H1 (cell line): ENCODE measurements at places on chromosomes 12 and 14. TPM values are rescaled to one million over a fixed set of nuclear protein-coding genes. Genes with fewer than 3 reads are reported as not detected.

VWF gene
- total RNA-seq = 0.60 and 0.63 TPM in 2 replicates

LRTM2 gene
- total RNA-seq = not detected in 2 replicates

DNA sequence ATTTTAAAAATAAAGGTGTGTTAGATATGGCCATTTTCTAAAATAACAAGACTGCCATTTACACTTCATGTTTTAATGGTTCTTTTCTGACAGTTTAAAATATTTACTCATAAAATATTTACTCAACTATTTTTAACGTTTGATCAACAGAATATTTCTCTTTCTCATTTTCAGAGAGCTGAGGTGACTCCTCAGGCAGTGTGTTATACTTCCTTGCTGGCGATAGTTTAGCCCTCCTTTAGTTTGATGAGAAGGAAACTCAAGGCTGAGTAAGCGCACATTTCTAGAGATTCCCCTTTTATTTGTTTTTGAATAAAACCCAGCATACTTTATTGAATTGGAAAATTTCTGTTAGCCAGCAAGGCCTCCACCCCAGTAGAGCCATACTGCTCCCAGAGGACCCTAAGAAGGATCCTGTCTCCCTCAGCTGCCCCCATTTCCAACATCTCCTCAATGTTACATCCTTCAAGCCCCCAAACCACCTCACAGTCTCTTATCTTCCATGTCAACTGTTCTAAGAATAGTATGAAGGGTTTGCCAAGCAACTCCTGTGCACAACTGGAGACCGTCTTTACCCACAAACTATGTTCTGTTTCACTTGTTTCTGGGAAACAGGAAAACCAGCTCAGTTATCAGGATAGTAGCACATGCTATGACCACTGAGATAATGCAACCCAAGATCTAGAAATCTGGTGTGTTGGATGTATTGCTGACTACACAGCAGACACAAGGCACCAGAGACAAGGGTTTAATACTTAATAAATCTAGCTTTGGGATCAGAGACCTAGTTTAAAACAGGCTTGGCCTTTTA, 129.5 kb downstream of the STXBP6 start:
- no peak for DNase-seq
- H3K4me1 ChIP-seq = no peaks in the 10 kb centered on the region; the same call in 1 of the 2 replicates
- no peak overlapping the region for H3K27ac ChIP-seq
- H3K27me3 ChIP-seq = no peaks in the 10 kb centered on the region
- H3K36me3 ChIP-seq = no peaks in the 10 kb centered on the region

DNA sequence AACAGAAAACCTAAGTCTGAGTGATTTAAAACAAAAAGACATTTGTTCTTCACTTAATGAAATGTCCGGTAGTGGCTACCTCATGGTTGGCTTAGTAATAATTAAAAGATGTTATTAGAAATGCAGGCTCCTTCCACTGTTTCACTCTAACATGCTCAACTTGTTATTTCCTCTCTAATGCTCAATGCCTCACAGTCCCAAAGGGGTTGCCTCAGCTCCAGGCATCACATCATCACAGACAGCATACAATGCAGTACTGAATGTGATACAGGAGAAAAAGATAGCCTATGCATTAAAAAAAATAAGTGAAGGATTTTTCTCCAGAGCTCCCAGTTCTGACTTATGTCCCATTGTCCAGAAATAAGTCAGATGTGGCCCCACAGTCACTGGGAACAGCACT, 1077.0 kb upstream of the TMEM132C start:
- H3K4me3 ChIP-seq = no peak overlapping the region
- no peaks in the 10 kb centered on the region for H3K4me1 ChIP-seq
- H3K27ac ChIP-seq = no peak overlapping the region
- no peaks in the 10 kb centered on the region for H3K27me3 ChIP-seq
- H3K36me3 ChIP-seq = no peaks in the 10 kb centered on the region
- DNase-seq = no peak

TMEM52B gene
- total RNA-seq = not detected in 2 replicates
